Hematopoietic multipotent progenitor cell treated with erythropoietin and hydrocortisone succinate and interleukin-3 and kit ligand, for 4 days (in vitro differentiated cells): ENCODE measurements at places on chromosomes 1 and 21.

- no peak for DNase-seq
Measured at GRCh38 chr1:96366516-96366915, 355.1 kb upstream of the PTBP2 start.

- DNase-seq, result no peak
Measured at GRCh38 chr1:36380782-36381181, 4.9 kb downstream of the STK40 start.

DNA sequence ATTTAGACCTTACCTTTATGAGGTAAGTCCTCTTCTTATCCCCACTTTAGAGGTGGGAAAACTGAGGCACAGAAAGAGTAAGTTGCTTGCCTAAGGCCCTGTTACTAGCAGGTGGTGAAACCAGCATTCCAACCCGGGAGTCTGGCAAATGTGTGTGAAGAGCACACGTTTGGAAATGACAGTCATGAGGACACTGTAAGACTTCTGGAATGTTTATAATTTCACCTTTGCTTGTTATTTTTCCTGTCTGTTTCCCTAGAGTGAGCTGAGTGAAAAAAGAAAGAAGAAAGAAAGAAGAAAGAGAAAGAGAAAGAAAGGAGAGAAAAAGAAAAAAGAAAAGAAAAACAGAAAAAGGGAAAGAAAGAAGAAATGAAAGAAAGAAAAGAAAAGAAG lies 21.2 kb upstream of the LGALS8 start:
- no peak for DNase-seq

GRCh38 chr1:99250728-99251127 lies 13.6 kb upstream of the PLPPR4 start:
- no peak for DNase-seq

DNA sequence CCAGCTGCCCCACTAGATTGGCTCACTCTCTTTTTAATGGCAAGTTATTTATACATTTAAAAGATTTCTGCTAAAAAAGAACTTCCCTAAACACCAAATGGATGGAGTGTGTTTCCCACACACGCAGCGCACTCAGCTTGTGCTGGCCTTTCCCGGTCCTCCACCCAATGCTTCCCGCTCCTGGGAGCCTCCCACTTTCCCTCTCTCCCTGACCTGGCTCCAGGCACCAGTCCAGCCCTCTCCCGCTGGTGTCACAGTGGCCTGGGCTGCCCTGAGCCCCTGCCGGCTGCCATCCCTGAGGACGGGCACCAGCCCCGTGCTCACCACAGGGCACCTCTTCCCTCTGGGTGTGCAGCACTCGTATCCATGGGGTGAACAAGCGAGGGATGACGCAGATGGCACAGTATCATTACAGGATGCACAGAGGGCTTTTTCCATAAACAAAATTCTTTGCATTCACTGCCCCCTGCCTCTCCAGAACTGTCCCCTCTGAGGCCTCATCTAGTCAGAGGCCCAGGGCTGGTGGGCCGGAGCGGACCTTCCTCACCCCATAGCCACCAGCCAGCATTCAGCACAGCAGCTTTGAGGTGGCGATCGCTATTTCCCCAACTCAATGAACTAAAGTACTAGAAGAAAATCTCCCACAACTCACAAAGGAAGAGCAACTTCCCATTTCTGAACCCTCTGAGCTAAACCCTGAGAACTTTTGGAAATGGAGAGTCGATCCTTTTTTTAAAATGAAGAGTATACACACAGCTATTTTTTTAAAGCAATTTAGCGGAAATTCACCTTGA lies 68.5 kb downstream of the SLC37A1 start:
- no peak for DNase-seq

DNA sequence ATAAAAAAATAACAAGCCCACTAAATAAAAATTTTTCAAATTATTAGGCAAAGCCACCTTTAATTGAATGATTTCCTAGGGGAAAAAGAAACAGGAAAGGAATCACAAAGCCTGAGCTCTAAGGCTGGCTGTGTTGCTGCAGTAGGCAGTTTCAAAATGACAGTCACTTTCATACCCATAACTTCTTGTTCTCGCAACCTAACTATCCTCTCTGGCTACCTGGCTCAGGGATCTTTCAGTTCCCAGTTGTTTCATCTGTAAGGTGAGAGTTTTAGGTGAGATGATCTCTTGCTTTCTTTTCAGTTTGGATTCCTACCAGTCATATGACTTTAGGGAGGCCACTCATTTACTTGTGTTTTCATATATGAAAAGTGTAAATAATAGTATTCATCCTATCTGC lies 226.1 kb downstream of the ASTN1 start:
- no peak for DNase-seq

GRCh38 chr1:211715971-211716370 lies 40.5 kb upstream of the NEK2 start:
- DNase-seq, result no peak

DNA sequence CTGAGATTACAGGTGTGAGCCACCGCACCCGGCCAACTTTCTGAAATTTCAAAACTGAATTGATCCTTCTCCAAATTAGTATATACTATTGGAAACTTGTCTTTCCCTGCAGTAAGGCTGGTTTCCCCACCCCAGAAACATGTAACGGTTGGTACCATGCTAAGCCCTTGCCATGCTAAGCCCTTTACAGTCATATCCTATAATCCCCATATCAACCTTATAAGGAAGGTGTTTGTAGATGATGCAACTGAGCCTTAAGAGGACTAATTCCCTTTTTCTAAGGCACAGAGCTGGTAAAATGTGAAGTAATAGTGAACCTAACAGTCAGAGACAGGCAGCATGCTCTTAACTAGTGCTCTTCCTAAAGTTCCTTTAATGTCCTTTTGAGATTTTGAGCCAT lies 413.7 kb downstream of the DISC1 start:
- no peak for DNase-seq

DNA sequence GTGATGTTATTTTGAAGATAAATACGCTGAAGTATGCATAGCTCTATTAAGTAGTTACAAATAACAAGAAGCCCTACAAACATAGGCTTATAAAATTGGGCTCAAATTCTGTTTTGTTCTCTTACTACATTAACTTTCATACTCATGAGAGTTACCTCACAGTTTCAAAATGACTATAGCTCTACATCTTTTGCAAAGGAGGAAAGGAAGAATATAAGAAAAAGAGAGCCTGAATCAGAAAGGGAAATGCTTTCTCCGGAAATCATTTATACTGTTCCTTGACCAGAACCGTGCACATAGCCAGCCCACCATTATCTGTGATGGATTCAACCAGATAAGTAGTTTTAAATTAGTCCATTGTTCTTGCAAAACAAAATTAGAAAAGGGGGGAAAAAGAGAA lies 1252.1 kb downstream of the NCAM2 start:
- no peak for DNase-seq

- DNase-seq, result no peak
Measured at GRCh38 chr1:61446531-61446991, 278.4 kb downstream of the TM2D1 start.

GRCh38 chr21:45923146-45923545 lies 58.4 kb upstream of the COL6A1 start:
- DNase-seq, result peak; percentile 72

- peak; percentile 98 for DNase-seq
Measured at GRCh38 chr1:13748610-13749505, 48.9 kb downstream of the PRDM2 start.

- DNase-seq, result no peak
Measured at GRCh38 chr21:35084869-35085268, 35.8 kb upstream of the RUNX1 start.
